ENCODE measurements at places on chromosomes 1 and 21.
A peak's percentile ranks its signal among the peaks of the same experiment; 100 is the strongest.

DNA sequence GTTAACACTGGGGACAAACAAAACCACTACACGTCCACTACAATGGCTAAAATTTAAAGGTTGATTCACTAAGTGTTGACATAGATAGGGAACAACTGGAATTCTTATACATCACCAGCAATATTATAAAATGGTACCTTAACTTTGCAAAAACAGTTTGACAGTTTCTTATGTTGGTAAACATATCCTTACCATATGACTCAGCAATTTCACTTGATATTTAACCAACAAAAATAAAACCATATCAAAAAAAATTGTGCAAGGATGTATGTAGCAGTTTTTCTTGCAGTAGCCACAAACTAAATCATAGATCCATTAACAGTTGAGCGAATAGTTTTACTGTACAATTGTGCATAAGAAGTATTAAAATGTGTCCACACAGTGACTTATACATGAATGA is 5.3 kb upstream of the HSPA13 start:
- DNase-seq, result no peak

- no peak for DNase-seq
Measured at GRCh38 chr21:15190837-15191236, 126.0 kb upstream of the NRIP1 start.

DNA sequence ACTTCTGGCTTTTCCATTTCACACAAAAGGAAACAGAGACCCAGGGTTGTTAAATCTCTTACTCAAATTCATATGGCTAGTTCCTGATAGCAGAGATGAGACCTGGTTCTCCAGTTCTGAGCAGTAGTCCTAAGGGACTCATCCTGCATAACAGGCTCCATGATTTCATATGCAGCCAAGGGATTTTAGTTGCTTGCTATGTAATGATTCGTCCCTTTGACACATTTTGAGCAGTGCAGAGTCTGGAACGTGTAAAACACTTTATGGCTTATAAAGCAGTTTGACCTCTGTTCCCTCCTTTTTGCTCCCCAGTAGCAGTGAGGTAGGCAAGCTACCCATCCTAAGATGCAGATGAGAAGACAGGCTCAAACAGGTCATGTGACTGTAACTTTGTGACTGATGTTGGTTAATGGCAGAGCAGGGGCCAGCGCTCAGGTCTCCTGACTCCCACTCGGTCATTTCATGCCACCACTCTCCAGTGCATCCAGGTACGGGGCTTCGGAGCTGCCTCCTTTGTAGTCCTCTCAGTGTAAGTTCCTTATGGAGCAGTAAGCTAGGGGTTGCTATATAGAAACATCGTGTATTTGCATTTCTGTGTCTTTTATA is 24.2 kb downstream of the CC2D1B start:
- no peak for DNase-seq

DNA sequence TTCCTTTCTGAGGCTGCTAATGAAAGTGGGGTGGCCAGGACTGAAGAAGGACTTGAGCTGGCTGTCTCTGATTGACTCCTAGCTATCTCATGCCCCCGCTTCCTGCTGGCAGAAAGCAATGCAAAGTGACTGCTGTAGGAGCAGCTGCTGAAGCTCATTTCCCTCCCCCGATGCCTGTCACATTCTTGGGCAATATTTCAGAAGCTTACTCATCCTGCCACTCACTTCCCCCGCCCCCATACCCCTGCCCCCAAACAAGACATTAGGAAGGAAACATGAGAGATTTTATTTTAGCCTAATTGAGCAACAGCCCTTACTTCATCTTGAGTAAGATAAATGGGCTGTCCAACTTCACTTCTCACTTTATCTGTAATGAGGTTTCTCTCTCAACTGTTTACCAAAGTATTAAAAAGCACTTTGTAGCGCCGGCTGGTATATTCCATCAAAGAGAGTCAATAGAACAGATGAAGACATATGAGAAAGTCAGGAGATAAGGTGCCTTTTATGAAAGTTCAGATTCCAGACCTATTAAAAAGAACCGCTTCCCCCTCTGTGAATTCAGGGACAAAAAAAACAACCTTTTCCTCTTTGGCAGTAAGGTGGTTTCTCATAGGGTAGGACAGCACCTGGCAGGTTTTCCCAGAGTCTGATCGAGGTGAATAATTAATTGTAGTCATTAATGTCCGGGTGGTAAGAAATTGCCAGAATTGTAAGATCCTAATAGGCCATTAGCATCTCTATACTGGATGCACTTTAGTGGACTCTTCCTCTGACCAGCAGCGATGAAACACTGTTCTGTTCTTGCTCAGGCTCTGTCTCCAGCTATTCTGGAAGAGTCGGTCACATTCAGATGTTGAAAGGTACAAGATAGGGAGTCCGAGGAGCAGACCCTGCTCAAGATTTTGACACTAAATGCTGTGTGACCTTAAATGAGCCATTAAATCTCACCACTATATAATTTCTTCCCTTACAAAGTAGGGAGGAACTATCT is 70.2 kb downstream of the SH3GLB1 start:
- peak; percentile 60 for DNase-seq

DNA sequence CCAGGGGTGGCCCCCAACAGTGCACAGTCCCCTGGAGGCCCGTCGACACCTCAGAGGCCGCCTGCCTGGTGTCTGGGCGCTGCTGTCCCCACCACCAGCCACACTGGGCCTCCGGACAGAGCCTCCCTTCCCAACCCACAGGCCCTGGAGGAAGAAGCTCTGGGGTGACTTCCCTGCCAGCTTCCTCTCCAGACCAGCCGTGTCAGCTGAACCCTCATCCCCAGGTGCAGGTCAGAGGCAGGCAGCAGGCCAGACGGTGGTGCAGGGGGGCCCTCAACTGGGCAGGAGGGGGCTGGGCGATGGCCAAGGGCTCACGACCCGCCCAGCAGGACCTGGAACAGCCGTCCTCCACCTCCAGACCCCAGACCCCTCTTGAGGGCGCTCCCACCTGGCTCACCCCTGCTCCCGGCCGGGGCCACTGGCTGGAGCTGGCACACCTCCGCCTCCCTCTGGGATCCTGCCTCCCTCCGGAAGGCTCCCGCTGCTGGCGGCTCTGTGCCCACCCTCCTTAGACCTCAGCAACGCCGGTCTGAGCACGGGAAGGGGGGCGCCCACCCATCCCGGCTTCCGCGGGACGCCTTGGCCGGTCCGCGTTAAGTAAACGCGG is 520 bp downstream of the TNFRSF18 start:
- no peak for DNase-seq

DNA sequence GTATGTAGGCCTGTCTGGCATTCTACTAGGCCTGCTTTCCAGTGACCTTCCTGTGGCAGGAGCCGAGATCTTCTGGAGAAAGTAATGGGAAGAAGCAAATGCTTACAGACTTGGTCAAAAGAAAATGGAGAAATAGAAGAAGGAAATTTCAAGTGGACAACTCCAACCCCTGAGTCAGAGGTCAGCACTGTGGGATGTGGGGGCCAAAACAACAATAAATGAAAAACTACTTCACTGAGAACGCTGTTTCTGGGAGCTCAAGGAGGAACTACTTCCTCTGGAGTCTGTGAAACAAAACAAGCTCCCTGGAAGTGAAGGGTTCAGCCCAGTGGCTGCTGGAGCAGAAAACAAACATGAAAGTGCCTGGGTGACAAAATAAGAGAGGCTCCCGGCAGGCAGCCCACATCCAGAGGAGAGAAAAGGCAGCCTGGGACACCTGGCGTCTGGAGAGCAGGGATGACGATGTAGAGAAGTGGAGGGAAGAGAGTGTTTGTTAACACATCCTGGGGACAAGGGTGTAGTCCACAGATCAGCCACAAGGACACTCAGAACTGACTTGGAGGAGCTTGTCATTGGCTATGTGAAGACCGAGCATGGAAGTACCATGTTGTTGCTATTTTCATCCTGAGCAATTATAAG is 355.2 kb downstream of the SMYD3 start:
- DNase-seq, result no peak

DNA sequence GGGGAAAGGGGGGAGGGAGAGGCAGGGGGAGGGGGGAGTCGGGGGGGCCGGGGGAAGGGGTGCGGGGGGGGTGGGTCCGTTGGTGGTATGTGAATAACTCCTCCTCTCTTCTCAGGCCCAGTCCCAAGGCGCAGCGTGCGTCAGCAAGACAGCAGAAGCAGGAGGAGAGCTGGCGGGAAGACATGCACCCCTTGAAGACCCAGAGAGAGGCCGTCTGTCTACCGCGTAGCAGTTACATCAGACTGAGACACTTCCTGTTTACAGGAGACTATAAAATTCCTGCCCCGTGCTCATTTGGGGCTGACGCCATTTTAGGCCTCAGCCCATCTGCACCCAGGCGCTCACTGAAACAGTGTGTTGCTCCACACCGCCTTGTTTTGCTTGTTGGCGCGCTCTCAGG is 55.3 kb downstream of the SETD4 start:
- DNase-seq, result no peak
